ENCODE measurements at places on chromosomes 13 and 19.

GRCh38 chr13:45895881-45896280, 44.3 kb upstream of the SIAH3 start:
- DNase-seq: no peak

GRCh38 chr13:68588623-68589022, 1358.5 kb upstream of the PCDH9 start:
- DNase-seq: no peak

DNA sequence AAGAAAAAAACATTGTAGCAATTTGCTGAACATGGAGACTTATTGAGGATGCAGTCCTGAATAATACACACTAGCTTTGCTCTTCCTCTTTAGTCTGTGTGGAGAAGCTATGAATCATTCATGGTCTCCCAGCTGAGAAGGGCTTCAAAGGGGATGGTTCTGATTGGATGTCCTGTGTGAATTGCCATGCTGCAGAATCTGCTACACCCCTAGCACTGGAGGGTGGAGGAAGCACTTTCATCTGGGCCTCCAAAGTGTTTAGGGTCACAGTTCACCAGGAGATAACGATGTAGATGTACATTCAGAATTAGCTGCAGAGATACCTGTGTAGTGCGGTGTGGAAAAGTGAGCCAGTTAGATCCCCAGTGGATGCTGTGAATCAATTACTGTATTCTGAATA, 321.1 kb upstream of the EDNRB start:
- no peak for DNase-seq

GRCh38 chr13:84487752-84488151, 605.5 kb upstream of the SLITRK1 start:
- DNase-seq: no peak

DNA sequence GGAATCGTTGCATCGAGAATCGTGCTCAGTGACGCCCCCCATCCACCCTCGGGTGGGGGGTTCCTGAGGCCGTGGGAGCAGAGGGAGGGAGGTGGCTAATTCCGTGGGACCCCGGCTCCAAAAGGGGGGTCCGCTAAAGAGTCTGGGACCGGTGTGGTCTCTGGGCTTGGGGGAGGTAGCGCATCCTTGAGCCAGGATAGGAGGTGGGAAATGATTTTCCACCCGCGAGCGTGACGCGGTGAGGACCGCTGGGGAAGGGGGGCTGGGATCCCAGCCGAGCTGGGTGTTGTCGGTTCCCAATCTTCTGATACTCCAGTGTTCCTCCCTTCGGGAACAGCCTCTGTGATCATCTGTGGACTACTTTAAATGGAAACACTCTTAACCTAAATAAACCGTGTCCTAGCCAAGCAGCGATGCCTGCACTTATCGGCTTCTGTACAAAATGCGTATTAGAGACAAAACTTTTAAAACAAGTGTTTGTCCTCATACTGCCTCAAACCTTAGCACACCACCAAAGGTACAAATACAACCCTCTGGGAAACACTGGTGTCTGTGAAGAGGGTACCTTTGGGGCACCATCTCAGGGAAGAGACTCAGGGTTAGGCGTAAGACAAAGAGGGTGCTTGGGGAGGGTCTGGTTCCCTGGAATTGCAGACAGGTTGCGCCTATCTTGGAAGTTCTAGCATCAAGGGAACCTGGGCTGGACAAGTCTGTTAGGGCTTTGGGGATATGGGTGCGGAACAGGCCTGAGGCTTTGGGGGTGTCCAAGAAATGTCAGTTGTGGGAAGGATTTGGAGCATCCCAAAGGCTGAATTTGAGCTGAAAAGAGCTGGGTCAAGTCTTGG, 16.0 kb downstream of the KCNC3 start:
- DNase-seq: no peak

DNA sequence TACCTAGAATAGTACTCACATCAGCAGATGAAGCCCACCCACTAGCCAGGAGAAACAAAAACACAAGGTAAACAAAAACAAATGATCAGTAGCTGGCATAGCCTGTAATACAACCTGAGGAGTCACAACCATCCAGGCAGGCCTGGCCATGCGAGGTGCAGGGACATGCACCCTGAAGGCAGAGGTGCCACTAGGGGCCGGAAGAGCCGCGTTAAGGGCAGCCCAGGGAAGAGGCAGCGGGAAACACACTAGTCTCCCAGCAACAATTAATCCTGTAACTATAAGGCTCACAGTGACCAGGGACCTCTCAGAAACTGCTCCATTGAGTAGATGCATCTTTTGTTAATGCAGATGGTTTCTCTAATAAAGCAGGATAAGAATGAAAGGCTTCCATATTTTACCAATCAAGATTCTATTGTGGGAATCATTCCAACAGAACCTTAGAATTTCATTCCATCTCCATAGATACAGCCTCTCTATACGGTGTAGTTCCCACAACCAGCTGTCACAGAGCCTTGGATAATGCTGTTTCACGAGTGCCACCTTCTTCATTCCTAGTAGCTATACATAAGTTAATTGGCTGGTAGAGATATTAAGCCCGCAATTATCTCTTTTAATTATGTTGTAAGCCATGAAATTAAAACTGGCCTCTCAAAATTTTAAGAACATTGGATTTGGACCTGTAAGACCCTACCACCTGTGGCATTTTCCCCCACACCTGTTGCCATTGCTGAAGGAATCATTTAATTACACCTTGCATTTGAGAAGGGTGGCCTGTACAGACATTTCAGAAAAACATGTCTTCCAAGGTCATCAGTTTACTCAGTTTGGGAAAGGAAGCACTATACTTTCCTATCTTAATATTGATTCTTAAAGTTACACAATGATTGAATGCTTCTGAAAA, 28.7 kb downstream of the ANKRD10 start:
- DNase-seq: no peak

DNA sequence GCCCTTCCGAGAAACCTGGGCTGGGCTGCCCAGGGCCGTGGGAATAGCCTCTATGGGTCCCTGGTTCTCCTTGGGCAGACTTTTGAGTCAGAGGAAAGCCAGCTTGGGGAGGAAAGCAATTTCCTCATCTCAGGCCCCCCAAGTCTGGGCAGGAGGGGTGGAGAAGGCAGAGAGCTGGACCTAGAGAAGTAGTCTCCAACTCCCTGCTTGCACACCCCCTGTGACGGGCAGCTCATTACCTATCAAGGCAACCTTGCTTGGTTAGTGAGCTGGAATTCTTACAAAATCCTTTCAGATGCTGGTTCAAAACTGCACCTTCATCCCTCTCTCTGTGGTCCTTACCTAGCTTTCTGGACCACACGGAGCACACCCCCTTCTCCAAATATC, 33.9 kb downstream of the ACTL9 start:
- DNase-seq: no peak

DNA sequence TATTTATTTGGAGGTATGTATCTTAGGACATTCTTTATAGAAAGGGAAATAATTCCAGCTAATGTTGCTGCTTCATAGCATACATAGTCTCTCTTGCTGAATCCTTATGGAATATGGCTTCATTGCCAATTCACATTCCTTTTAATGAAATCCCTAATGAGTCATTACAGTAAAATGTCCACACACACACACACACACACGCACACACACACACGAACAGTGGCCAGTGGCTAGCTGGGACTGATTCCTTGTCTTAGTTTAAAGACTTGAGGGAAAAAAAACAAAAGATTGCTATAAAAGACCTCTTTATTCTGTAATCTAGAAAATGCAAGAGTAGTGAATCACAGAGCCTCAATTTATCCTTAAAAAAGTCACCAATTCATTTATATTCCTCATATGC, 301.6 kb downstream of the SLITRK6 start:
- no peak for DNase-seq

- no peak for DNase-seq
These were observed 23.1 kb downstream of the EPSTI1 start for GRCh38 chr13:42968906-42969305.

GRCh38 chr13:68345963-68346531, 1115.9 kb upstream of the PCDH9 start:
- no peak for DNase-seq

- no peak for DNase-seq
These were observed 6.8 kb downstream of the ZNF526 start for GRCh38 chr19:42226886-42227285.

- DNase-seq: no peak
These were observed at the start of gene DIRAS1 for GRCh38 chr19:2720777-2721569. DIRAS1 (minus strand) TSS chr19:2721372; CDS start chr19:2717806, 3,566 bp downstream.

DNA sequence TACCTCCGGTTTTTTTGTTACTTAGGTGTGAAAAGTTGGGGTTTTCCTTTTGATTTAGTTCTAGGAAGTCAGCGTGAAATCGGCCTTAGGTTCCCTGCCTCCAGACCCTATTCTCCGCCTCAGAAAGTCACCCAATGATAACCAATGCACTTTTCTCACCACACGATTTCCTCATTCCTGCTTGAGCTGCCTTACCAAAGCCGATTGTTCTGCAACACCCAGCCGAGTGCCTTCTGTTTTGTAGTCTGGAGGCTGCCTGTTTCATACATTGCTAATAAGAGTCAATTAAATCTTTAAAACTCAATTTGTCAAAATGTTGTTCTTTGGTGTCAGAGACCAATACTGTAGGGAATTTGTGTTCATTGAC, 39.7 kb downstream of the GJA3 start:
- DNase-seq: no peak

- no peak for DNase-seq
These were observed 6.1 kb upstream of the CYSLTR2 start for GRCh38 chr13:48647625-48648024.

DNA sequence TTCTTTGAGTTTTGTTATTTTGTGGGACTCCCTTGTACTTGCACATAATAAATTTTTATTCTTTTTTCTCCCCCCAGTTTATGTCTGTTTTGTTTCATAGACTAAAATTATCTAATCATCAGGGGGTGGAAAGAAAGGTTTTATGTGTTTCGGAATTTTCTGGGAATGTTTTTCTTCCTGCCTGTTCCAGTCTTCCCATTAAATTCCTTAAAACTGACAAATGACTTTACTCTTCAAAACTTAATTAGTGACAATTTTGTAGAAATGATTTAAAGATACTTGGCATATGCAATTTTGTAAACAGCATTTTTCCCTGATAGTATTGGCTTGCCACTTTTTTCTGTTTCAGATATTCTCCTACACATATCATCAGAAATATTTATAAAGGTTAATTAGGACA, 1813.4 kb downstream of the PCDH9 start:
- no peak for DNase-seq

DNA sequence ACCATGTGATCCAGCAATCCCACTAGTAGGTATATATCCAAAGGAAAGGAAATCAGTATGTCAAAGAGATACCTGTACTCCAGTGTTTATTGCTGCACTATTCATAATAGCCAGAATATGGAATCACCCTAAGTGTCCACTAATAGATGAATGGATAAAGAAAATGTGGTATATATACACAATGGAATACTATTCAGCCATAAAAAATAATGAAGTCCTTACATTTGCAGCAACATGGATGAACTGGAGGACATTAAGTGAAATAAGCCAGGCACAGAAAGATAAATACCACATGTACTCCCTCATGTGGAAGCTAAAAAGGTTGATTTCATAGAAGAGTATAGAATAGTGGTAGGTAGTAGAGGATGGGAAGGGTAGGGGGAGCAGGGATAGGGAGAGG, 23.5 kb downstream of the BORA start:
- DNase-seq: no peak

DNA sequence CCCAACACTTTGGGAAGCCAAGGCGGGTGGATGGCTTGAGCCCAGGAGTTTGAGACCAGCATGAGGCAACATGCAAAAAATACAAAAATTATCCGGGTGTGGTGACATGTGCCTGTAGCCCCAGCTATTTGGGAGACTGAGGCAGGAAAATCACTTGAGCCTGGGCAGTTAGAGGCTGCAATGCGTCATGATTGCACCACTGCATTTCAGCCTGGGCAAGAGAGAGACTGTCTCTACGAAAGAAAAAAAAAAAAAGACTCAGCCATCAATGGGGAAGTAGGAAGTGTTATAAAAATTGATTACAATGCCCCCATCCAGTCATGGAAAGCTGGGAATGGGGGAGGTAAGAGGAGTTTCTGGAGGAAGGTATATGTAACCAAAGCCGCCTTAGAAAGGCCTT, 5.4 kb downstream of the TYK2 start:
- DNase-seq: no peak

GRCh38 chr19:38596057-38596981, 21.4 kb downstream of the MAP4K1 start:
- DNase-seq: peak; percentile 72

GRCh38 chr19:55913643-55914268, 18.4 kb downstream of the NLRP13 start:
- no peak for DNase-seq

DNA sequence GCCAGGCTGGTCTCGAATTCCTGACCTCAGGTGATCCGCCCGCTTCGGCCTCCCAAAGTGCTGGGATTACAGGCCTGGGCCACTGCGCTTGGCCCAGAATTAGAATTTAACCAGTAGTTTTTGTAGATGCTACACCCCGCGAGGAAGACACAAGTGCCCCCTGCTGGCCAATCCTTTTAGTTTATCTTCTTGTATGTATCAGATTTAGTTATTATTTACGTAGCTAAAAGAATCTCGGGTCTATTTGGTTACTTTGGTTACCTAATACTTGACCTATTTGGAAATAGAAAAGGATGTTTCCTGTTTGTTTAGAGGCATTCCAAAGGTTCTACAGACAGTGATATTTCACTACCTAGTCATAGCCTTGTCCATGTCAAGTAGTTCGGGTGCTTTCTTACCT, 22.0 kb downstream of the MUC16 start:
- DNase-seq: peak; percentile 66

- DNase-seq: no peak
These were observed 115.8 kb downstream of the NHLRC3 start for GRCh38 chr13:39154041-39154440.

- DNase-seq: no peak
These were observed 24.4 kb upstream of the MTIF3 start for GRCh38 chr13:27474751-27475268.

- DNase-seq: no peak
These were observed 322.8 kb downstream of the UQCRFS1 start for GRCh38 chr19:28889941-28890670.

- DNase-seq: peak; percentile 93
These were observed 625 bp upstream of the ZNF20 start for GRCh38 chr19:12140545-12141404.

DNA sequence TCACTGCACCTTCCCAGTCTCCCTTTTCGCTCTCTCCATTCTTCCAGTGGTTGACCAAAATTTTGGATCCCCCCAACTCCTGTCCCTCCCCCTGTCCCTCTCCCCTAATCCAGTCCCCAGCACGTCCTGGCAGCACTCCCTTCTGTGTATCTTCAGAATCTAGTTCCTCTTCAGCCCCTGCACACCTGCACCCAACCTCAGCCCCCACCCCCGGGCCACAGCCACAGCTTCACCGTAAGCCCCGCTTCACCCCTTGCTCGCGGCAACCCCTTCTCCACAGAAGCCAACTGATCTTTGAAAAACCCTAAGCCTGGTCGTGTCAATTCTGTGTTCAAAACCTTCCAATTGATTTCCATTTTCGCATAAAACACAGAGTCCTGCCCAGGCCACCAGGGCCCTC, 35.5 kb upstream of the SLC15A1 start:
- no peak for DNase-seq

DNA sequence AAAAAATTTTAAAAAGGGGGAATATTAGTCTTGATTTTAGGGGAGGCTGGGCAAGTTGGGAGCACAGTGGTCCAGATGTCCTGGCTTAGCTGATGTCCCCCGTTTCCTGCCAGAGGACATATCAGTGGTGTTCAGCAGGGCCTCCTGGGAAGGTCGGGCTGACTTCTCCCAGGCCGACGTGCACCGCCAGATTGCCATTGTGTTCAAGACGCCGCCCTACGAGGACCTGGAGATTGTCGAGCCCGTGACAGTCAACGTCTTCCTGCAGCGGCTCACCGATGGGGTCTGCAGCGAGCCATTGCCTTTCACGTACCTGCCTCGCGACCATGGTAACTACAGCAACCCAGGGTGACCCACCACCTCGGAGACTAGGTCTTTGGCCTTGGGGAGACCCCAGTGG, 6.4 kb upstream of the CLASRP start:
- no peak for DNase-seq

- DNase-seq: no peak
These were observed 345.3 kb downstream of the MYO16 start for GRCh38 chr13:108974686-108975085.
